ENCODE measurements at places on chromosomes 4 and X.

GRCh38 chrX:102720237-102721168 is at the start of gene GPRASP3:
Gene GPRASP3, plus strand, starts transcription at chrX:102720743. Its CDS starts 28,253 bp downstream, at chrX:102748996.
- DNase-seq, result no peak

DNA sequence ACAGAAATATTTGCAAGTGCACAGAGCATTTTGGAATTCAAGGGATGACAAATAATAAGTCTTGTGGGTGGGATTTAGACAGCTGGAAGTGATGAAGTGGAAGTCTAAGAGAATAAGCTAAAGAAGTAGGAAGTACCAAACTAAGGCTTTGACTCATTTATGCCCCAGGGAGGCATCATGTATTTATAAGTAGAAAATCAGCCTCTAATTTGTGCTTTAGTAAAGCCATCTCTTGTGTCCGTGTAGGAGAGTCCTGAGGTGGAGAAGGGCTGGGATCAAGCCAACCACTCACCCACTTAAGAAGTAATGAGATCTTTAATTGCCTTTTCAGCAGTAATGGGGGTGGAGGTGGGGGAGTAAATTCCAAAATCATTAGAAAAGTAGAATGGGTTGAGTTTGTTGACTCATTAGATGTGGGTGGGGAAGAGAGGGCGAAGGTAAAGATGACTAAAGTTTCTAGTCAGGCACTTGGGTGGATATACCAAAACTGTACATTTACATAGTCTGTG is 356.7 kb downstream of the STIM2 start:
- no peak for DNase-seq

- no peak for DNase-seq
Observed at GRCh38 chr4:114161809-114162208, 182.4 kb upstream of the ARSJ start.

- DNase-seq, result no peak
Observed at GRCh38 chr4:13980317-13981310, 353.1 kb upstream of the BOD1L1 start.

DNA sequence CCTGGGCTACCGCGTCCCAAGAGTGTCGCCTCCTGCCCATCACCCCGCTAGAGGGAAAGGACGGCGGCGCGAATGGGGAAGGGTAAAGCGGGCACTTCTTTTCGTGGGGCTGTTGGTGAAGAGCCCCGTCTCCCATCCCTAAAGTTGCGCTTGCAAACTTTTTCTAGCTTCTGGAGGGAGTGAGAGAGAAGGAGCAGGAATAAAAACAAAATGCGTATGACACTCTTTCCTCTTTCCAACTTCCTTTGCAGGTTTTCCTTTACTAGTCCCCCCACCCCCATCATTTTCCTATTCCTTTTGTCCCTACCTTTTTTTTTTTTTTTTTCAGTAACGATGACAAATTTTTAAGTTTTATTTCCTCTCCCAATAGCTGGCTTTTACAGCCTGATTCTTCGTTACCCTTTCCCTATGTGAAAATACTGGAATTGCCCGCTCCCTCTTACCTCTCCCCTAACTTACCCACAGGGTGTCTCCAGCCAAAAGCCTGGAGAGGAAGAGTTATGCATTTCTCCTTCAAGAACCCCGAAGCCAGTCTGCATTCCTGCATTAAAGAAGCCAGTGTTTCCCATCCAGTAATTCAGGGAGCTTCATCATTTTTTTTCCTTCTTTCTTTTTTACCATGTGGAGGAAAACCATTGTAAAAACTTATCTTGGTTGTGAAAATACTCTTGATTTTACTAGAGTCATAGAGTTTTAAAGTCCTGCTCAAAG is 613 bp upstream of the ARSJ start:
- DNase-seq, result no peak

- peak; percentile 44 for DNase-seq
Observed at GRCh38 chrX:103215425-103215991, 600 bp downstream of the BEX4 start.

DNA sequence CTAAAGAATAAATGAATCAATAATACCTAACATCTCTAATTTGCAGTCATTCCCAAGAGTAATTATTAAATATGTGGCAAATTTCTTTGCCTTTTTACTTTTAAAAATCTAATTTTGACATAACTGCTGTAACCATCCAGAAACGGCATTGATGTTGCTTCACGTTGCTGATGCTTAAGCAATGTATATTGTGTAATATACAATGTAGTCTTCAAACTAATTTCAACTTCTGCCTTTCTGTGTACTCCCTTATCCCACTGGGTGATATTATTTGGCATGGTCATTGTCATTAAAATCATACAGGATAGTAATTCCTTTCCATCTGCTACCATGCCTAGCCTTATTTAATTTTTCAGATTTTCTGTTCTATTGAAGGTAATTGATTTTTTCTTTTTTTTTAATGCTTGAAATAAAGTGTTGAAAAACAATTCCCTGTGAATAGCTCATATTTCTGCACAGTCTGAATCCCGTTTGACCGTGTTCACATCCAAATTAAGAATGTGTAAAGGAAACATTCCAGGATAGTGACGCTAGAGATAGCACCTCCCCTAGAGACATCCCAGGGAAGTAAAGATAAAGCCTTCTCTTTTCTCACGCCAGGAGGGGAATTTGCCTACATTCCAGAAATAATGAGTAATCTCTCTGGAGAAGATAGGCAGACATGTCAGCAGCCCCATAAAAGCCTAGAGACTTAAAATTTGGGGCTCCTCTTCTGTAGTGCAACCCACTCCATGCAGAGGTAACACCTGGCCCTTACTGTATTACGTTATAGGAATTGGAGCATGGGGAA is 8.6 kb downstream of the FAM200B start:
- DNase-seq, result no peak

GRCh38 chrX:47481160-47481559 is 1.9 kb downstream of the ZNF41 start:
- no peak for DNase-seq

- no peak for DNase-seq
Observed at GRCh38 chr4:13533670-13534343, 10.5 kb downstream of the NKX3-2 start.

DNA sequence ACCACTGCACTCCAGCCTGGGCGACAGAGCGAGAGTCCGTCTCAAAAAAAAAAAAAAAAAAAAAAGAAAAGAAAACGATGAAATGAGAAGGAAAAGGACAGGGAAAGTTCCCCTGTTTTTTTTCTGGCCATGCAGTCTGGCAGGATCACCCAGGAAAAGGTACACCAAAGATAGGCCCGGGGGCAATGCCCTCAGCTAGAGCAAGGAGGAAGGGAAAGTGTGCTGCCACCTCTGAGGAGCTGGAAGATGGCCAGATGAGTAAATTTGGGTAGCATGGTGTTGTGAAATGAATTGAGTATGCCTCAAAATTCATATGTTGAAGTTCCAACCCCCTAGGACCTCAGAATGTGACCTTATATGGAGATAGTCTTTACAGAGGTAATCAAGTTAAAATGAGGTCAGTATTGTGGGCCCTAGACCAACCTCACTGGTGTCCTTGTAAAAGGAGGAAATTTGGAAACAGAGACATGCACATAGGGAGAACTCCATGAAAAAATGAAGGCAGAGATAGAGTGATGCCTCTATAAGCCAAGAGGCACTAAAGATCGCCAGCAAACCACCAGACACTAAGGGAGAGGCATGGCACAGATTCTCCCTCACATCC is 28.9 kb downstream of the MAOB start:
- DNase-seq, result no peak

DNA sequence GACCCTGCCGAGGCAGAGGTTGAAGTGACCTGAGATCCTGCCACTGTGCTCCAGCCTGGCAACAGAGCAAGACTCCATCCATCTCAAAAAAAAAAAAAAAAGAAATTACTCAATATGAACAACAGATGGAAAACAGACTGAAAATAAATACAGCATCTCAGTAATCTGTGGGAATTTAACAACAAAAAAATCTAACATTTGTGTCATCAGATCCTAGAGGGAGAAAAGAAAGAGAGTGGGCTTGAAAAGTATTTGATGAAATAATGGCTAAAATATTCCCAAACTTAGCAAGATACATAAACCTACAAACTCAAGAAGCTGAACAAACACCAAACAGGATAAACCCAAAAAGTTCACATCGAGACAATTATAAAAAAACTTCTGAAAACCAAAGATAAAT is 84.7 kb downstream of the CENPC start:
- no peak for DNase-seq

DNA sequence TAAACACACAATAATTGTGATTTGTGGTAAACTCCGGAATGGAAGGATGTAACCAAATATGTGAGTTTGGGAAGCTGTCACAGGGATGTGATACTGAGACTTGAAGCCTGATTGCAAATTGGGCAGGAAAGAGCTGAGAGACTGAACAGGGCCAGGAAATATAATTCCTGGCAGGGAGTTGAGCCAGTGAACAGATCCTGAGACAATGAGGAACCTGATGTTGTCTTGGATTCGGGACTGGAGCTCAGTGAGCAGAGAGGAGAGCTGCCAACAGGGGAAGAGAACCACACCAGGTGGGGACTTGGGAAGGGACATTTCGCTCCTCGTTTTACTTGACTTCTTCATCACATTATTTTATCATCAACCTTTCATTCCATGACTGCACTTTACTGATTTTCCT is 386.0 kb downstream of the TLL1 start:
- no peak for DNase-seq

- no peak for DNase-seq
Observed at GRCh38 chr4:52713456-52713937, 37.7 kb downstream of the ERVMER34-1 start.

- DNase-seq, result no peak
Observed at GRCh38 chrX:136227948-136228838, 23.0 kb downstream of the MAP7D3 start.

GRCh38 chr4:142404191-142404611 is 441.9 kb downstream of the INPP4B start:
- DNase-seq, result no peak

- DNase-seq, result no peak
Observed at GRCh38 chrX:77415161-77415560, 32.0 kb upstream of the FGF16 start.

DNA sequence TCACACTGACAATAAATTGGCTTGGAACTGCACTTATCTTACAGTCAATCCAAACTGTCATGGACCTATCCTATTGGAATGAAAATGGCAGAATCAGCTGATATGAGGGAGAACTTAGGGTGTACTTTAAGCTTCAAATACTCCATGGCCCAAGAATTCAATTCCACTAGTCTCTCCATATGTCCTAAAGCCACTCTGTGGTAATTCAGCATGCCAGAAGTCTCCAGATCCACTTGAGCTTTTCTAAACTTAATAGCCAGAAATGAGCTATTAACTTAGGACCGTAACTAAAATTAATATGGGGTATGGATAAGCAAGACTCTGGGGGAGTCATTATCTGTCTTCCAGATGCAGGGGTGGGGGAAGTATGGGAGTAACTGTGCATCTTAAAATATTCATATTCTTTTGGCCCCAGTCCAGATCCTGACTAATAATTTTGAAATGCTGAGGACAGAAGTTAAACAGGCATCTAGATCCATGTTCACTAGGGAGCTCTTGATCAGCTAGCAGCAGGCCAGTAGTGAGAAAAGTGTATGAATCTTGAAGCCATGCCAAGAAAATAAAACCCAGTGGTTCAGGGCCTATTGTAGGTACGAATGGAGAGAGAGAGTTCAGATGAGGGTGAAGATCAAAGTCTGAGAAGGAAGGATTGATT is 167.6 kb downstream of the DKK2 start:
- DNase-seq, result no peak

- DNase-seq, result no peak
Observed at GRCh38 chrX:41391606-41392005, 55.5 kb upstream of the NYX start.

GRCh38 chrX:8987672-8988250 is 46.2 kb downstream of the FAM9B start:
- no peak for DNase-seq

- DNase-seq, result no peak
Observed at GRCh38 chrX:118049713-118050112, 66.9 kb downstream of the KLHL13 start.

DNA sequence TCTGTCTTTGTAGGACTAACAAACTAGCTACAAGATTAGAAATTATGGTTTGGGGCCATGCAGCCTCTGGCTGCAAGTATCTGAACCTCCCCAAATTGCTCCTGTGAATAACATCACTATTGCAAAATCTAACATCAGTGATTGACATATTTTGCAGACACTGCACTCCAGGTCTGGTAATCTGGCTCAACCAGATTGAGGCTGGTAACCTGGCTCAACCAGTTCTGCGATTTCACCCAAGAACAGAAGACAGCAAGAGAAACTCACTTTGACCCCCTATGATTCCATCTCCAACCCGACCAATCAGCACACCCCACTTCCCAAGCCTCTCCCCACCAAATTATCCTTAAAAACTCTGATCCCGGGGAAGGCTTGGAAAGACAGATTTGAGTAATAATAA is 20.9 kb downstream of the SPIN3 start:
- no peak for DNase-seq

DNA sequence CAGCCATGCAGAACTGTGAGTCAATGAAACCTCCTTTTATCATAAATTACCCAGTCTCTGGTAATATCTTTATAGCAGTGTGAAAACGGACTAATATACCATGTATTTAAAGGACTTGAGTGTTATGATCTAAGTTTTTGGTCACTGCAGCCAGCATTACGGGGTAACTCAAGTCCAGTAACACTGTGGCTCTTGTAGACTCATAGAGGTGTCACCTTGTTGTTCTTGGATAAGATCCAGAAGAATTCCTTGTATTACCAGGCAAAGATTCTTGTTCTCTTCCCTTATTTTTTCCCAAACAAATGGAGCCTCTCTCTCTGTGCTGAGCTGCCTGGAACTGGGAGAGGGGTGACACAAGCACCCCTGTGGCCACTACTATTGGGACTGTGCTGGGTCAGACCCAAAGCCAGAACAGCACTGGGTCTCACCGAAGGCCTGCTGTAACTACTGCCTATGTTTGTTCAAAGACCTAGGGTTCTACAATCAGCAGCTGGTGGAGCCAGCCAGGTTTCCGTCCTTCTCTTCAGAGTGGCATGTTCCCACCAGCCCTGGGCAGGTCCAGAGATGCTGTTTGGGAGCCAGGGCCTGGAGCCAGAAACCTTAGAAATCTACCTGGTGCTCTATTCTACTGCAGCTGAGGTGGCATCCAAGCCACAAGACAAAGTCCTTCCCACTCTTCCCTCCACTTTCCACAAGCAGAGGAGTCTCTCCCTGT is 43.7 kb upstream of the MED14 start:
- DNase-seq, result no peak

- no peak for DNase-seq
Observed at GRCh38 chrX:153612413-153612812, 13.5 kb upstream of the CCNQ start.

DNA sequence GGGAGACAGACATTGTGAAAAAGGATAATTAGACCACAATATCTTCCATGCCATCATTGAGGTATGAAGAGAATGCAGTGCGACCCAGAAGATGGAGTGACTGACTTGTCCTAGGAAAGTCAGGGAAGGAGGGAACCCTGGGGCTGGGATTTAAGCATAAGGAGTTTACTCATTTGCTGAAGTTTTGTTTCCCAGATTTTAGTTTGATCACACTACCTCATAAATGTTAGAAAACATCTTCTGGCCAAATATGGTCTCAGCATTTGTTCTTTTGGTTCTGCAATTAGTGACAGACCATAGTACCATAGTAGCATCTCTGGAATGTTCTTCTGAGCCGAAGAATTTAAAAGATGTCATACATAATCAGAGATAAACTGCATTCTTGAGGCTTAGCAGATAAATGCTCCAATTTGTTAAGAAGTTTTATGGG is 96.5 kb upstream of the PGRMC2 start:
- no peak for DNase-seq
